Body of pancreas (tissue), 4 donors: ENCODE measurements at places on chromosomes 3 and 15.

GRCh38 chr3:161498259-161498921 lies 1.8 kb downstream of the OTOL1 start:
- no peak for DNase-seq

DNA sequence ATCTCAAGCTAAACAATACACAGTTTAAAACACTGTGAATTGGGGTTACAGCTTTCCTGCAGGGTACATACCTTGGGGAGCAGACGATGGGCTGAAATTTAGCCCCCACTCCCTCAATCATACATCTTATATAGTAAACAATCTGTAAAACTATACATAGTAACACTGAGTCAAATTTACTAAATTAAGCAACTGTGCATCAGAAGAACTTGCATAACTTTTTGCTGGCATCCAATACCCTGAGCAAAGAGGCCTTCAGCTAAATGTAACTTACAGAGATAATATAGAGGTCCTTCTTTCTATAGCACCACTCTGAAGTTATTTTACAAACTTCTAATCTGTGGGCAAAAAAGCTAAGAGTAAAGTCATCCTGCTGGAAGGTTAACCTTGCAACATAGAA lies 603.6 kb upstream of the TGFBR2 start:
- DNase-seq = no peak

DNA sequence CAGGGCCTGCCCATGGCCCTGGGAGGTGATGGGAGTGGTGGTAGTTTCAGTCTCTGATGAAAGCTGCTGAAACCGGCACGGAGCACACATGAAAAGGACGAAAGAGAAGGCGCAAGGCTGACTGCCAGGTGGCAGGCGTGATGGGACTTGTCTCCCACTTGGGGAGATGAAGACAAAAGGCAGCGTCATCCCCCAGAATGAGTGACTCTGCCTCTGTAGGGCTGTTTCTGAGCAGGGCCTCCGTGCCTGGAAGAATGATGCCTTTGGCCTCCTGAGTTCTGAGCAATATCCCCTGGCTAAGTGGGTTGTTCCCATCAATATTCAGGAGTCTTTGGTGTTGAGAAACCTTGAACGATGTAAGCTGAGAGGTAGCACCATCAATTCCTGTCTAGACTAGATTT lies 237.8 kb downstream of the OPA1 start:
- DNase-seq = no peak

DNA sequence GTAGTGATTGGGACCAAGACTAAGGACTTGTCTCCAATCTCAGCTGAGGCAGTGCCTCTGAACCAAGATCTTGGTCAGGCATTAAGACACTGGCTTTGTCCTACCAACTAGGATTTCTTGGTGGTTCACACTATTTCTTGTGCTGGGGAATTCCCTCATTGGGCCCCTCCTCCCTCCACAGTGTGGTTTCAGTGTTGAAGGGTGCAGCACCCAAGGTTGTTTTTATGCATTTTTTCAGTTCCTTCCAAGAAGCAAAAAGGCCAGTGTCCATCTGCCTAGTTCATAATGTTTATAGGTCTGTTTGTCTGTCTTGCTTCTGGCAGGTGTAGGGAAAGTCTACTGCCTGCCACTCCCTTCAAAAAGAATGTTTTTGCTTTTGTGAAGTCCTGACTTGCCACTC lies 10.6 kb upstream of the ITPKA start:
- DNase-seq = no peak

DNA sequence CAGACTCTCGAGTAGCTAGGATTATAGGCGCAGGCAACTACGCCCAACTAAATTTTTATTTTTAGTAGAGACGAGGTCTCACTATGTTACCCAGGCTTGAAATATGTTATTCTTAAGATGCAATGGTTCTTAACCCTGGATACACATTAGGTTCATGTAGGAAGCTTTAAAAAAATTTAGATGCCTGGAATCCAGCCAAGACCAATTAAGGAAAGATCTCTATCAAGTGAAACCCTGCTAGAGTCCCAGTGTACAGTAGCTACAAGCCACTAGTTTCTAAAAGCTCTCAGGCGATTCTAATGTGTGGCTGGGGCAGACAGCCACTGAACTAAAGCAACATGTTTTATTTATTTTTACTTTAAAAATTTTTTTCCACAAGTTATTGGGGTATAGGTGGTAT lies 33.2 kb downstream of the TRIM69 start:
- DNase-seq = no peak

DNA sequence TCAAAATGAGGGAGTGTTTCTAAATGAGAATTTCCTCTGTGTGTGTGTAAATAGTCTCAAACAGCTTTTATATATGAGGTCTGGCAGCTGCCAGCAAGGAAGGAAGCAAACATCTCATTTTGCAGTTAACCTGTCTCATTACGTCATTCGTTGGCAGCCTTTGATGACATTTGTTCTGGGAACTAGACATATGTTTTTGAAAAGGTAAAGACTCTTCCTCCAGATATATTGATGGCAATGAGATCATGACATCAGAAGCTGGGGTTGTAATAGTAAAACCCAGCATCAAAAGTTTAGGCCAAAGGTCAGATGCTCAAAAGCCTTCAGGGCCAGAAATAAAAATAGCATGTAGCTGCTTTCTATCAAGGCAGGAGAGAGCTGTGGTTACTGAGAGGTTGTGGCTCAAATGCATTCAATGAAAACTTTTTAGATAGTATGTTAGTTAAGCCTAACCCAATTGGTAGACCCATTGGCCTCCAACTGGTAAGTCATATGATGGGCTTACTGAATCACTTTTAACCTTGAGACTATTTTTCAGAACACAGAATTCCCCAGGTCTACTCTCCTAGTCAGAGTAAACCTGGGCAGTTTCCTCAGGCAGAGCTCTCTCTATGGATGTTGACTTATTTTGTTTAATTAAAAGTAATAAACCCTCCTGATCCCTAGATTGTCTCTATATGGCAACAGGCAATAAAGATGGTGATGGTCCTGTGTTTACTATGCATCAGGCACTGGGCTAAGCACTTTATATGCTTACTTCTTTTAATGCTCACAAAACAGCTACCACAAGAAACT lies 386.5 kb upstream of the CFAP20DC start:
- peak; percentile 8 for DNase-seq

DNA sequence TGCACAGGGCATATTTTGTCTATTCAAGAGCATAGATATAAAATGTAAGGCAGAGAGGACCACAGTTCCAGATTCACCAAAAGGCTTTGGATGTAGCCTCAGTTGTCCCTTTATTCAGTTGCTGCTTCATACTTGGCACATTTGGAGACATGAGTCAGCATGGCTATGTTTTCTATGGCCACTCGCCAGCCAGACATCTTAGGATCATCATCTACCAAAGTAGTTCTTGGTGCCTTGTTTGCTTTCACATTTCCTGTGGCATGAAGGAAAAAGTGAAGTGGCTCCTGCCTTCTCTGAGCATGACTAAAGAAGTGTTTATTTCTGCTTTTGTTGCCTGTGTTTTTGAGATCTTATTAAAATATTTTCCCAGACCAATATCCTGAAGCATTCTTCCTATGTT lies 7.2 kb downstream of the SUSD5 start:
- DNase-seq = no peak

DNA sequence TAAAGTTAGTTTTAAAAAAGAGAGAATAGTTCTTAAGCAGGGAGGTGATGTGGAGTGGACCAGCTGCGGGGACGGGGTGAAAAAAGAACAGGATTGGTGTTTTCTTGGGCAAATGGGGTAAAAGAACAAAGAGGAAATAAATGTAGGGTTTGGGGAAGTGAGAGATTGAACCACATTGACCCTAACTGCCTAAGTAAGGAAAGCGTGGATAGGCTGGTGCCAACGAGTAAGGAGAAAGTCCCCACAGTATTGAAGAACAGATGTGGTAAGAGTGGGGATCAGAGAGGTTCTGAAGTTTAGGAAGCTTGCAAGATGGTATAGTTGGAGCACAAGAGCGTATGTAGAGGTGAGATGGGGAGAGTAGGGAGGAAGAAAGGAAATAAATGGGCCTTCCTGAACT lies 17.0 kb downstream of the IREB2 start:
- no peak for DNase-seq

GRCh38 chr3:159252274-159252673 lies 450.4 kb downstream of the MFSD1 start:
- no peak for DNase-seq
